ENCODE measurements at places on chromosomes 1 and 21.

GRCh38 chr1:90731382-90732050 lies 14.4 kb upstream of the BARHL2 start:
- peaks cover 23% of the 10 kb centered on the region for H3K27me3 ChIP-seq
- H3K4me3 ChIP-seq, result no peak overlapping the region
- no peaks in the 10 kb centered on the region for H3K36me3 ChIP-seq
- no peak overlapping the region for H3K27ac ChIP-seq
- DNase-seq, result no peak

DNA sequence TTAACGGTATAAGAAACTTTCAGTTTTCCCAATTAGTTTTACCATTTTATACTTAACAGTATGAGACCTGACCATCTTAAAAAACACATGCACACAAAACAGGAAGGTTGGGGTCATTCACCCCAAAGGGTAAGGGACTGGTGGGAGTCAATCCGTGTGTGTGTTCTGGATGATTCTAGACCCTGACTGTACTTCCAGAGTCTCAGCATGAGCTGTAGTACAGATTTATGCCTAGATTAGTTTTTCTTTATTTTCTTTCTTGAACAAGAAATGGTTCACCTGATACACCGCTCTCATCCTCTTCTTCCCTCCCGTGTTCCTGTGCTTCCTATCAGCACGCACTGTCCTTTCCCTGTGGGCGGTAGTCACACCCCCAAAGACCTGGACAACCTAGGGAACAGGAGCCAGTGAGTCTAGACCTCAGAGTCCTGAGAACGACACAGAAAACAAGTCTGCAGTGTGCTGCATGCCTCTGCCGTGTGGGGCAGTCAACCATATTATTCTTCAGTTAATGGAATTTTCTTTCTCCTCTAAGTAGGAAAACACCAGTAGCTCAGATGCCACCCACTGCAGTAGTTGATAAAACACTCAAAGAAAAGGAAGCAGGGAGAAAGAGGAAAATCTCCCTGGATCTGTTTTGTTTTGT lies 38.9 kb upstream of the MRPS6 start:
- no peak for DNase-seq
- no peaks in the 10 kb centered on the region for H3K4me1 ChIP-seq
- H3K36me3 ChIP-seq, result no peaks in the 10 kb centered on the region
- H3K4me3 ChIP-seq, result no peak overlapping the region

DNA sequence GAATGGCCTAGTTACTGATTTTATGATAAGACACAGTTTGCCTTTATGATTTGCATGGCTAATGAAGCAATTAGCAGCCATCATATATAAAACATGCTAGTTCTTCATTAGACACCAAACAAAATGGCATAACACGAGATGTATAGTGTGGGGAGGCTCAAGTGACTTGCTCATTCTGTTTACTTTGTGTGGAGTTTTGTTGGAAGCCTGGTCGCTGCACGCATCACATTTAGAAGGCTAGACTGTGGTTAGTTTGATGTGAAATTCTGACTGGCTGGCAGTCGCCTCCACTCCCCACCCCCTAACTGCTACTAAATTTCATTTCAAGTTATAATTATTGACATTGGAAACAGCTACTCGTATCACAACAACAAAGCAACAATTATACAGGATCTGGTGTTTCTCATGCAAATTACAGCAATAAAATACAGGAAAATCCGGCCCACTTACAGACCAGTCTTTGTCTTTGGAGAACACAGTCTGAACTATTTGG lies 356.1 kb downstream of the LMO4 start:
- peak overlapping the region; percentile 43 for H3K4me3 ChIP-seq
- H3K4me1 ChIP-seq, result no peaks in the 10 kb centered on the region
- no peak for DNase-seq
- peak overlapping the region; percentile 54 for H3K27ac ChIP-seq

GRCh38 chr1:74592580-74593355 lies 80.4 kb upstream of the LRRC53 start:
- no peaks in the 10 kb centered on the region for H3K36me3 ChIP-seq
- DNase-seq, result no peak
- H3K4me1 ChIP-seq, result no peaks in the 10 kb centered on the region
- no peak overlapping the region for H3K27ac ChIP-seq
- no peak overlapping the region for H3K4me3 ChIP-seq
- no peaks in the 10 kb centered on the region for H3K27me3 ChIP-seq
